ENCODE measurements at places on chromosomes 12 and 14.

DNA sequence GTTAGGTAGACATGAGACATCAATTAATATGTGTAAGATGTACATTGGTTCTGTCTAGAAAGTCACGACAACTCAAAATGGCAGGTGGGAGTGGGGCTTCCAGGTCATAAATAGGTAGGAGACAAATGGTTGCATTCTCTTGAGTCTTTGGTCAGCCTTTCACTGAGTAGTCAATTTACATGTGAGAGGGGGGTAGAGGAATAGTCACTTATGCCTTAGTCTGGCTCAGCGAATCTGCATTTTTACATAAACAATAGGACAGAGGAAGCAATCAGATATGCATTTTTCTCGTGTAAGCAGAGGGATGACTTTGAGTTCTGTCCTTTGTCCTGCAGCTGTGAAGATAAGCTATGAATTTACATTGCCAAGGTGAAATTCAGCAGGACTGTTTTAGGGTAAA, 27.8 kb upstream of the UNC79 start:
- no peak for DNase-seq

- no peak for DNase-seq
These were observed 39.8 kb downstream of the GPR135 start for GRCh38 chr14:59425322-59425935.

GRCh38 chr12:119369907-119370546, 35.5 kb downstream of the CCDC60 start:
- DNase-seq, result no peak

DNA sequence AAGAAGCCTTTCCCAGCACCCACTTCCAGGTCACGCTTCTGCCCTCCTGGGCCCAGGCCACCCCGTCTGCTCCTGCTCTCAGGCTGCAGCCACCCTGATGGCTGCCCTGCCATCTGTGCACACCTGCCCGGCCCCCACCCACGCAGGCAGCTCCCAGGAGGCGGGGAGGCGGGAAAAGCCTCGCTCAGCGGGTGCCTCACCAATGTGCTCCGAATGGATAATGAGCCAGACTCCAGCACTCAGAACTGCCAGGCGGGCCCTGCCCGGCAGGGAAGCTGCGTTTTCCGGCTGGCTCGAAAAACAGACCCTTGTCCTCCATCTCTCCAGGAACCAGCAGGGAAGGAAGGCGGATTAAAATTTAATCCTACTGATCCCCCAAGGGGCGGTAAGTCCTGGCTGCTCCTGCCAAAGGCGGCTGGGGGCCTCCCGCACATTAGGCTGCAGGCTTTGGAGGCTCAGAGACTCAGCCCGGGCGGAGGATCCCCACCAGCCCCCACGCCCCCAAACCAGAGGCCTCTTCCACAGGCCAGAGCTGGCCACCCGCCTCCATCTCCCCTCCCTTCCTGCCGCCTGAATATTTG, 104.0 kb downstream of the NCOR2 start:
- no peak for DNase-seq

DNA sequence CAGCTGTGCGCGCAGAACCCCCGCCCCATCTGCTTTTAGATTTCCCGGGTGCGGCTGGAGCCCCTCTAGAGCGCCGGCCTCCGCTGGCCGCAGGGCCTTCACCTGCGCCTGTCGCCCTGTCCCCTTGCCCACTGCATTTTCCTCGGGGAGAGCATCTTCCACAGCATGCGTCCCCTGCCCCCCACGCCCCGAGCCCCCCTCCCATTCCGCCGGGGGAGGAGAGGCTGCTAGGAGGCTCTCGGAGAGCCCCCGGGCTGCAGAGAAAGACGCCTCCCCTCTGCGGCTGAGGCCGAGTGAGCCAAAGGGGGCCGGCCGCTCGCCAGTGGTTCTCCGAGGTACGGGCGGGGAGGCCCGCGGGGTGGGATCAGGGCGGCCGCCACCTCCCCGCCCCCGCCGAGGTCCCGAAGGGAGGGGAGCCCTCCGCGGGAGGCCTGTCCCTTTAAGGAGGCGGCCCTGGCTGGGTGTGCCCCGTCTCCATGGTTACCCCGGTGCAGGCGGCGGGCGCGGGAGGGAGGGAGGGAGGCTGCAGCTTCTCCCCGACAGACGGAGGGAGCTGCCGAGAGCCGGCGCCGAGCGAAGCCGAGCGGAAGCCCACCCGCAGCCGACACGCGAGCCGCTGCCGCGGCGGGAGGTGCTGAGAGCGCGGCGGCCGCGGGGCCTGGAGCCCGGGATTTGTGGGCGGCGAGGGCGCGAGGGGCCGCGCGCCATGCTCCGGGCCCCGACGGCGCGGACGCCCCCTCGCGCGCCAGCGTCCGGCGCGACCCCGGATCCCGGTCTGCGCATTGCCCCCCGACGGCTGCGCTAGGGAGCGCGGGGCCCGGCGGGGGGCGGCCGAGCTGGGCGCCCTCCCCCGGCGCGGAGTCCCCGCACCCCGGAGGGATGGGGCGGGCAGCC, at the start of gene KCNH3:
TSS of gene KCNH3 (plus strand) at position 521 of the 894 bp plus-strand sequence. CDS start 387 bp downstream, outside the sequence.
- peak; percentile 76 for DNase-seq

DNA sequence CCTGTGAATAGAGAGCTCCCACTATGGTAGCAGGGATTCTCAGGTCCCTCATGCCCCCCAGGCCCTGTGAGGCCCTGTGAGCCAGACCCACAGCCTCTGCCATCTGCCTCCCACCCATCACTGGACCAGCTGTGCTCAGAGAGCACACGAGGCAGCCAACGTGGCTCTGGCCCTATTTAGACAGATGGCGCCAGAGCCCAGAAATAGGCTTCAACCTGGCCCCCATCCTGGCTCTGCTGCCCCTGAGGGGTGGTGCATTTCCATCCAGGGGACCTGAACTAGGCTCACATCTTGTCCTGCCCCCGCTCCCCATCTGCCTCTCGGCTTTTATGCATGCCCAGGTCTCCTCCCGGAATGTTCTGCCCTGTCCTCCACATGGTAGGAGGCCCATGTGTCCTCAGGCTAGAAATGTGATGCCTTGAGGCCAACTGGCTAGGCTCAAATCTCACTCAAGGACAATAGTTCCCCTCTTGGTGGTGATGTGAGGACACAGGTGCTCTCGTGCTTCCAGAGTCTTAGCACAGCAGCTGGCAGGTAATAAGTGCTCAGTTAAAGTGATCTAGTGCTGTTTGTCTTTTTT, 18.9 kb downstream of the TMEM63C start:
- DNase-seq, result no peak

- no peak for DNase-seq
These were observed 5.5 kb downstream of the ANAPC5 start for GRCh38 chr12:121346747-121347146.

- peak; percentile 15 for DNase-seq
These were observed 8.1 kb upstream of the PPP1R1A start for GRCh38 chr12:54596526-54596946.

DNA sequence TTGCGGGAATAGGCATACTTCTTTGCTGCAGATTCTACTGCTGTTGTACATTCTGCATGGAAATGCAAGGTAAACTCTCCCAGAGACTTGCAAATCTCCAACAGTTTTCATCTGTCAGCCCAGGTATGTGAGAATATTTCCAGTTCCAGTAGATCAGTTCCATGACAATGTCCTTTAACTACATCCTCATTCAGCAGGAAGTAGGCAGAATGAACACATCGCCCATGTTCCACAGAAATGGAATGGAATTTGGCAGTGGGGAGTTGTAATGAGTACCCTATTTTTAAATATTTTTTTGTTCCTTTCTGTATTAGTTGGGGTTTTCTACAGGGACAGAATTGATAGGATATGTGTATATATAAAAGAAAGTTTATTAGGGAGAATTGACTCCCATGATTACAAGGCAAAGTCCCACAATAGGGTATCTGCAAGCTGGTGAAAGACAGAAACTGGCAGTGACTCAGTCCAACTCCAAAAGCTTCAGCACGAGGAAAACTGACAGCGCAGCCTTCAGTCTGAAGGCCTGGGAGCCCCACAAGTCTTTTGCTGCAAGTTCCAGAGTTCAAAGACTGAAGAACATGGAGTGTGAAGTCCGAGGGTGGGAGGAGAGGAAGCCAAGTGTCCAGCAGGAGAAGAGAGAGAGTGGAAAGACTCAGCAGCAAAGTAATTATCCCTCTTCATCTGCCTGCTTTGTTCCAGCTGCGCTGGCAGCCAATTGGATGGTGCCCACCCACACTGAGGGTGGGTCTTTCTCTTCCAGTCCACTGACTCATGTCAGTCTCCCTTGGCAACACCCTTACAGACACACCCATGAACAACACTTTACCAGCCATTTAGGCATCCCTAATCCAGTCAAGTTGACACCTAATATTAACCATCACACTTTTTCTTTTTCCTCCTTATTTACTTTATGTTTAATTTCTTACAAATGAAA, 110.4 kb upstream of the SCAF11 start:
- DNase-seq, result no peak

- no peak for DNase-seq
These were observed 555.1 kb downstream of the FOXG1 start for GRCh38 chr14:29321646-29322045.

DNA sequence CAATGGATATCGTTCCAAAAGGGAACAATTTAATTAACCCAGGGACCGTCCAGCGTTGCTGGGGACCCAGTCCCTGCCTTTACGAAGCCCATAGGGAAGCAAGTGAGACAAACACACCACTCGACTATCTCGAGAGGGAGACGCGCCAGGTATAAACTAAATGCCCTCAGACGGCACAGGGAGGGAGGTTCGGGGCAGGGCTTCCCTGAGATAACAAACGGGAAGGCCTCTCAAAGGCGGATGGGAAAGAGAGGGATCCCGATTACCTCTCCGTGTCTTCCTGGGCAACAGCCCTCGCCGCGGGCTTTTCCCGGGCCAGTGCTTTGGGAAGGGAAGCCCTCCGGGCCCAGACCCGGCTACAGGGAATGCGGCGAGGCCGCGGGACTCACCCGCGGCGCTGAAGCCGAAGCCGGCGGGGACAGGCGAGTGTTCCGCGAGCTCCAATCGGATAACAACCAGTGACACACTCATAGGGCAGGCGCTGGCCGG, 390 bp downstream of the BRAP start:
- no peak for DNase-seq

DNA sequence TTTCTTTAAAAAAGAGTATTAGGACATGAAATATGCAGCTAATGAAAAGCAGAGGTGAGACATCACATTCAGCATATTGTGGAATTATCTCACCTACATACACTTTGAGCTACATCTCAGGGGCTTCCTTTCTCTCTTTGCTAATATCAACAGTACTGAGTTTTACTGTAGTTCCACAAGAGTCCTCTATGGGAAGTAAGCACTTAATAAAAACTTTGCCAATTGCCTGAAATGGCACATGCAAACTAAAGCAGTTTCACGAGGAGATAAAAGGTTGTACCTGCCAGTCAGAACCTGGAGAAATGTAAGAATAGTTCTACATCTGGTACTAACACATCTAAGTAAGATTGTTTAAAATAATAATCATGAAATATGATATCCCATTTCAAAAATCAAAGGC, 73.5 kb upstream of the GPHB5 start:
- DNase-seq, result no peak

- DNase-seq, result no peak
These were observed 6.1 kb downstream of the TM7SF3 start for GRCh38 chr12:27008081-27008480.

- no peak for DNase-seq
These were observed 310.9 kb downstream of the ADGRD1 start for GRCh38 chr12:131264635-131265034.

DNA sequence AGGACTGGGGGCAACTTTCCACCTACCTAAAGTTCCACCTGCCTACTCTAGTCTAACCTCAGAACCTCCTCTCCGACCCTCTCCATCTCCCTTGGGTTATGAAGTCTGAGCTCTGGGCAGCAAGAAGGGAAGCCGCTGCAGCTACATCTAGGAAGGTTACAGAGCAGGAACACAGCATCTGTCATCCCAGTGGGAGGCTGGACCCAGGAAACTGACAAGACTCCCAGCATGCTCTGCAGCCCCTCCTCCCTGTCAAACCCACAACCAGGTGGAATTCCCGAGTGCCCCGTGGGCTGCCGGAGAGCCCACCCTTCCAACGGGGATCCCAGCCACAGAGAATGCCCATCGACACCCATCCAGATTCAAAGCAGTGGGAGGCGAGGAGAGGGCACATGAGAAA, 2.1 kb downstream of the TESC start:
- DNase-seq, result no peak

GRCh38 chr12:43861840-43862150, 25.9 kb downstream of the TMEM117 start:
- no peak for DNase-seq

- DNase-seq, result peak; percentile 90
These were observed at the start of gene OTUB2 for GRCh38 chr14:94026173-94026888. Gene OTUB2, plus strand, starts transcription at chr14:94026340. Its CDS starts 198 bp downstream, at chr14:94026538.

DNA sequence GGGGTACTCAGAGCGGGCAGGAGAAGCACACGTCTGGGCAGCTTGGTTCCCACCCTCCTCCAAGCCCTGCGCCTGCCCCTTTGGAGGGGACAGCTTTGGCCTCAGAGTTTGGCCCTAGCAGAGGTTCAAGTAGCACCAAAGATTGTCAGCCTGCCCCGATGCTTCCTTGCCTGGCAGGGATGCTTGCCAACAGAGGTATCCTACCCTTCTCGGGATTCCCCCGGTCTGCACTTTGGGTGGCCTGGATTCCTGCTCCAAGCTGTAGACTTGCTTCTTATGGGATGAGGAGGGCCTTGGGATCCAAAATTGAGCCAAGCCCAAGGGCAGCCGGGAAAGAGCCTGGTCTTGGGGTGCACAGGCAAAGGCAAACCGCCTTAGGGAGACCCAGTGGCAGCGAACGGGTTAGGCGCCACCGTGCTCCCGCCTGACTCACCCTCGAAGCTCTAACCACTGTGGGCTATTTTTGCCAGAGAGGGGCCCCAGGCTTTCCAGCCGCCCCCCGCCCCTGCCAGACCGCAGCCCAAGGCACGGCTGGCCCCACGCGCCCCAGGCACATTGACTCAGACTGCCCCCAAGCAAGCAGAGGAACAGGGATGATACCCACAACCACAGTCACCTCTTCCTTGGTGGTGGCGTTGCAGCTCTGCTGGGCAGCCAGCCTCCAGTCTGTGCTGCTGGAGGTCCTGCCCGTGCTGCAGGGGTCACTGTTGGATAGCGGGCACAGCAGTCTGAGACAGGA, 847 bp upstream of the WNT10B start:
- DNase-seq, result no peak

GRCh38 chr14:55889124-55889523, 229.1 kb upstream of the PELI2 start:
- DNase-seq, result no peak

DNA sequence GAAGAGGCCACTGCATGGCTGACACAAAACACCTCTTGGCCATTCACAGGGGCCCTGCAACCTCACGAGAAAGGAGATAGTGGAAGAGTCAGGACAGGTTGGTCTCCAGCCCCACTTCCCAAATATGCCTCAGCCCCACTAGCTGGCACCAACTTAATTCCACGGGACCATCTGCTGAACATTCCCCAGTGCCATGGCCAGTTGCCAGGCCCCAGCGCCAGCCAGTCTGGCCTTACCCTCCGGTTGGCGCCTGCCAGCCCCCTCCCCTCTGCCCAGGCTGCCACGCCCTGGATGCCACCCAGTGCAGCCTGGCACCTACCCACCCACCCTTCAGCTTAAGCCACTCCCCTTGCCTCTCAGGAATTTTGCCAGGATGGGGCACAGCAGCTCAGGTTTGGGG, 21.2 kb upstream of the HSPB8 start:
- no peak for DNase-seq

- DNase-seq, result no peak
These were observed 17.0 kb downstream of the PSEN1 start for GRCh38 chr14:73153272-73153671.

GRCh38 chr14:44113769-44114730, 393.0 kb downstream of the FSCB start:
- DNase-seq, result no peak

Data from stimulated activated CD8-positive, alpha-beta memory T cell treated with anti-CD3 and anti-CD28 coated beads, Interleukin-15, amount 100 ng/mL, for 4 hours (primary cell).